ENCODE measurements at places on chromosomes 12 and 14. TPM values are rescaled to one million over a fixed set of nuclear protein-coding genes. Genes with fewer than 3 reads are reported as not detected.
A peak's percentile ranks its signal among the peaks of the same experiment; 100 is the strongest.

The OR6C3 gene
- not detected for total RNA-seq

The SLC7A8 gene
- 0.27 TPM for total RNA-seq

The IAPP gene
- not detected for total RNA-seq

The PTPN21 gene
- not detected for total RNA-seq

The TUNAR gene
- total RNA-seq: not detected

The PRPF39 gene
- 37.8 TPM for total RNA-seq

The PGF gene
- total RNA-seq: 0.12 TPM

DNA sequence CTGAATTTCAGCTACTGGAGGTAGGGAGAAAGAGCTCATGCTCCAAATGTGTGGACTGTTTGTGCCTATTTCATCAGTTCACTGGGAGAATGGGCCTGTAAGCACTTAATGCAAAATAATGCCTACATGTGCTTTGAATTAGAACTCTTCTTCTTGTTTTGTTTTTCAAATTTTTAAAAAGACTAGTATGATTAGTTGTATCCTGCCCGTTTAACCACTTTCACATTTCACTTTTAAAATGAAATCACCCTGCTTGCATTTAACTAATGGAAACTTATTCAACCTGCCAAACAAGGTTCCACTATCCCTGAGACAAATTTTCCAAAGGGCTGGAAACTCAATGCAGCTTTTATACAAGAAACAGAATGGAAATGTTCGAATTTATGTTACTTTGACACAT, 79.7 kb downstream of the SAMD4A start:
- H3K4me3 ChIP-seq: no peak overlapping the region
- no peak overlapping the region for H3K27ac ChIP-seq
- H3K27me3 ChIP-seq: peaks cover 22% of the 10 kb centered on the region
- DNase-seq: no peak

DNA sequence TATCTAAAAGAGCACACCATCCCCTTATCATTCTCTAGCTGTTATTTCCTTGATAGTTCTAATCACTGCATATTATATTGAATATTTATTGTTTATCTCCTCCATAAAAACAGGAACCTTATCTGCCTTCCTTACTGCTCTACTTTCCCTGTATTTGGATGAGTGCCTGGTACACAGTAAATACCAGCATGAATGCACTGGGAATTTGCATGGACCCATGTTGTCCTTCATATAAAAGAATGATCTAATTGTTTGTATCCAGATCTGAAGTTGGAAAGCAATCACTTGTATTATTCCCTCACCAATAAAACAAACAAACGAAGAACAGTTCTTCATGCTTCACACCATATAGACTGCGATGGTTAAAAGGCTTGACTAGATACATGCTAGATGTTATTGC, 15.3 kb upstream of the CNOT2 start:
- H3K4me1 ChIP-seq: no peaks in the 10 kb centered on the region
- no peak overlapping the region for H3K4me3 ChIP-seq
- H3K27me3 ChIP-seq: no peaks in the 10 kb centered on the region
- H3K36me3 ChIP-seq: no peaks in the 10 kb centered on the region
- DNase-seq: no peak
- no peak overlapping the region for H3K27ac ChIP-seq

DNA sequence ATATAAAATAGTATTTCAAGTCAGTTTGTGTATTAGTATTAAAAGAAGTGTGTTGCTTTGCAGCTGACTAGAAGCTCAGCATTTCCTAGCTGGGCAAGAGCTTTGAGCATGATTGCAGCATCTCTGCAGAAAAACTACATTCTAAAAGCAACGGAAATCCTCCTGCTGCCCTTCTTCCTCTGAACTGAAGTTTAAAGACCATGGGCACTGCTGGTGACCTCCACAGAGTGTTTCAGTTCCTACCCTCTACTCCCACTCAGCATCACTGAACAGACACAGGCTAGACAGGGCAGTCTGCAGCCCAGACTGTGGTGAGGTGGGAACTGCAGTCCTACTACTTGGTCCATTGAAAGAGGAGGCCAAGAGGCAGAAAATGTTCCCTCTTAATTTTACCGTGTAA, 59.0 kb downstream of the FAR2 start:
- no peak overlapping the region for H3K4me3 ChIP-seq
- no peaks in the 10 kb centered on the region for H3K27me3 ChIP-seq
- DNase-seq: no peak
- H3K4me1 ChIP-seq: no peaks in the 10 kb centered on the region
- no peak overlapping the region for H3K27ac ChIP-seq

DNA sequence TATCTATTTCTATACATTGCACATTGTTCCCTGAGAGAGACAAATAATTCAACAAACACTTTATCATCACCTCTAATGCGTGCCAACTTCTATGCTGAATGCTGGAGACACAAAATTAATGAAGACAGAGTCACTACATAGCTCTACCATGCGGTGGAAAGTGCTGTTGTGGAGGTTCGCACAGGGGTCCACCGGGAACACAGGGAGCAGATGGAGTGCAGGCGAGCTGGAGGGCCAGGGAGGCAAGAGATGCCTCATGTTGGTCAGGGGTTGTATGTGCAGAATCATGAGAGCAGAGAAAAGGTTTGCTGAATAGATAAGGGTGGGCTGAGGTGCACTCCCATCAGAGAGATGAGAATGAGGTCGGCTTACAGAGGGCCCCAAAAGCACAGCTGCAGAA, 25.2 kb downstream of the FAM234B start:
- DNase-seq: no peak
- peaks cover 6% of the 10 kb centered on the region for H3K36me3 ChIP-seq
- H3K27ac ChIP-seq: no peak overlapping the region
- H3K27me3 ChIP-seq: no peaks in the 10 kb centered on the region
- peaks cover 6% of the 10 kb centered on the region for H3K4me1 ChIP-seq

DNA sequence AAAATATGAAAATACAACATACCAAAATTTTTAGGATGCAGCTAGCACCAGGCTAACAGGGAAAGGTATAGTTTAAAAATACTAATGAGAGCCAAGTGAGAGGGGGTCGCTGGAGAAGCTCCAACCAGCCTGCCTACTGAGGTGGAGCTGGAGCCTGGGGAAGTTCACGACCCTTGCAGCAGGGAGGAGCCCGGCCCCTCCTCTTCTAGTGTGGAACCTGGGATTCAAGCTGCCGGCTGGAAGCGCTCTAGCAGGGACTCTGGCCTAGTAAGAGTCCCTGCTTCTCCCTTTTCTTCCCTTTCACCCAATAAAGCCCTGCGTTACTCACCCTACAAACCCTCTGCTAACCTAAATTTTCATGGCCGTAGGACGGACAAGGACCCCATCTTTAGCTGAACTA, 5.0 kb upstream of the KCNK13 start:
- peaks cover 71% of the 10 kb centered on the region for H3K27me3 ChIP-seq
- no peak overlapping the region for H3K4me3 ChIP-seq
- no peak overlapping the region for H3K27ac ChIP-seq
- H3K4me1 ChIP-seq: peaks cover 12% of the 10 kb centered on the region
- no peak for DNase-seq

- DNase-seq: peak; percentile 49
- peaks cover 7% of the 10 kb centered on the region for H3K36me3 ChIP-seq
- no peak overlapping the region for H3K4me3 ChIP-seq
- H3K27ac ChIP-seq: no peak overlapping the region
These were observed 25.7 kb downstream of the KLRK1 start for GRCh38 chr12:10363914-10364814.

GRCh38 chr12:14403293-14403692, 37.8 kb downstream of the ATF7IP start:
- no peak overlapping the region for H3K4me3 ChIP-seq
- no peak overlapping the region for H3K27ac ChIP-seq
- H3K27me3 ChIP-seq: no peaks in the 10 kb centered on the region
- H3K36me3 ChIP-seq: peaks cover 42% of the 10 kb centered on the region

GRCh38 chr12:22415342-22416309, 81.1 kb upstream of the ST8SIA1 start:
- H3K27me3 ChIP-seq: peaks cover 3% of the 10 kb centered on the region
- H3K36me3 ChIP-seq: no peaks in the 10 kb centered on the region

GRCh38 chr14:64324461-64324860, 30.3 kb upstream of the ESR2 start:
- no peak overlapping the region for H3K27ac ChIP-seq
- H3K27me3 ChIP-seq: peaks cover 33% of the 10 kb centered on the region
- H3K4me3 ChIP-seq: no peak overlapping the region
- no peaks in the 10 kb centered on the region for H3K4me1 ChIP-seq
- H3K36me3 ChIP-seq: no peaks in the 10 kb centered on the region

DNA sequence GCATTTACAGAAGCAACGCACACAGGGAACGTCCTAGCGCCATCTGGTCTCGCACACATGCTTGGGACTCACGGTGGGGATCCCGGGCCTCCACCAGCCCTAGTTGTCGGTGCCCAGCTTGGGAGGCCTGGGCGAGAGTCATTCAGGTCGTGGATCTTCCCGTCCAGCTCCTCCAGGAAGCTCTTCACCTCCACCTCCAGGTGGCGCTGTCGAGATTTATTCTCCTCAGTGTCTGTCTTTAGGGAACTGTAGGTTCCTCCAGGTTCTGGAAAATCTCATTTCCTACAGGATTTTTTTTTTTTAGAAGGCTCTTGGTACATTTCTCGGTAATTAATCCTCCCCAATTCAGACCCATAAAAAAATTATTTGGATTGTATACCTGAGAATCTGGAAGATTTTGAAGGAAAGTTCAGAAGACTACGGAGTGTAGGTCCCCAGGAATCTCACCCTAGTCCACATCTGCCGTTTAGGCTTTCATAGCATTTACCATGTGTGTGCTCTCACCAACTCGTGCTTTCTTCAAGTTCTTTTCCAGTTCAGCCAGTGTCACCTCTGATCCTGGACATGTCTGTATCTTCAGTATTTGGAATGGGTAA, 910.0 kb downstream of the TMEM121 start:
- peak; percentile 74 for DNase-seq
- no peaks in the 10 kb centered on the region for H3K36me3 ChIP-seq
- peaks cover 34% of the 10 kb centered on the region for H3K27me3 ChIP-seq
- no peak overlapping the region for H3K4me3 ChIP-seq

DNA sequence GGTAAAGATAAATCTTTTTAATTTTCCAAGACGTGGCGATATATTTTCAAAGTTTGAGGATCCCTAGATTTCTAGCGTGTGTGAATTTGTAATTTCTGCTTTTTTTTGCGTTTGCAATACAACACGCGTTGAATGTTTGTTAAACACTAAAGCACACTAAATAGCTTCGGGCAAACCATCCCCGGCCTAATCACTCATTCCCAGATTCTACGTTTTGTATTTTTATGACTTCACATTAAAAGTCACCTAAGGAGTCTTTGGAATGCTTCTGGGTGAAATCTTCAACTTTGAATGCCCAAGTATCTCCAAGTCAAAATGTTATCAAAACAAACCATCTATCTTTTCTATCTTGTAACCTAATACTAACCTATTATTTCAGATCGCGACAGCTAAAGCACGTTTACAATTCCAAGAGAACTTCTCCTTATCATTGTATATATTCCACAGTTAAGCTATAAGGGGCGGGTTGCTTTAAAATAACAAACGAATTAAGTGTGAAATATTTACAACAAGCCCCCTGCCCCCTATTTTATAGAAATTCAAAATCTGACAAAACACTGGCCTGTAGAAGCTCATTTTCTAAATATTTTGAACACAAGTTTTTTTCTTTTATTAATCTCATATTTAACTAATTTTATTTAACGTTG, 1.1 kb downstream of the ALX1 start:
- H3K36me3 ChIP-seq: no peaks in the 10 kb centered on the region
- no peak overlapping the region for H3K27ac ChIP-seq
- peaks cover 56% of the 10 kb centered on the region for H3K27me3 ChIP-seq
- no peak for DNase-seq
- peaks cover 9% of the 10 kb centered on the region for H3K4me1 ChIP-seq

DNA sequence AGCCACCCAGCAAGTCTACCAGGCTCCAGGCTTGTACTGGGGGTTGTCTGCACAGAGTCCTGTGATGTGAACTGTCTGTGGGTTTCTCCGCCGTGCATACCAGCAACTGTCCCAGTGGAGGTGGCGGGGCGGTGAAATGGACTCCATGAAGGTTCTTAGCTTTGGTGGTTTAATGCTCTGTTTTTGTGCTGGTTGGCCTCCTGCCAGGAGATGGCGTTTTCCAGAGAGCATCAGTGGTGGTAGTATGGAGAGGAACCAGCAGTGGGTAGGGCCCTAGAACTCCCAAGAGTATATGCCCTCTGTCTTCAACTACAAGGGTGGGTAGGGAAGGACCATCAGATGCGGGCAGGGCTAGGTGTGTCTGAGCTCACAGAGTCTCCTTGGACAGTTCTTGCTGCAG, 303.8 kb downstream of the TMEM121 start:
- H3K27me3 ChIP-seq: peaks cover 64% of the 10 kb centered on the region
- DNase-seq: no peak
- H3K4me3 ChIP-seq: no peak overlapping the region
- no peaks in the 10 kb centered on the region for H3K36me3 ChIP-seq
- no peak overlapping the region for H3K27ac ChIP-seq

- peak overlapping the region; percentile 85 for H3K4me3 ChIP-seq
- DNase-seq: peak; percentile 36
- H3K4me1 ChIP-seq: peaks cover 18% of the 10 kb centered on the region
These were observed 885 bp upstream of the PALS1 start for GRCh38 chr14:67240168-67240932.

- no peak for DNase-seq
- H3K27ac ChIP-seq: no peak overlapping the region
- no peaks in the 10 kb centered on the region for H3K4me1 ChIP-seq
- no peak overlapping the region for H3K4me3 ChIP-seq
These were observed 994.4 kb upstream of the SEL1L start for GRCh38 chr14:82528016-82528415.

DNA sequence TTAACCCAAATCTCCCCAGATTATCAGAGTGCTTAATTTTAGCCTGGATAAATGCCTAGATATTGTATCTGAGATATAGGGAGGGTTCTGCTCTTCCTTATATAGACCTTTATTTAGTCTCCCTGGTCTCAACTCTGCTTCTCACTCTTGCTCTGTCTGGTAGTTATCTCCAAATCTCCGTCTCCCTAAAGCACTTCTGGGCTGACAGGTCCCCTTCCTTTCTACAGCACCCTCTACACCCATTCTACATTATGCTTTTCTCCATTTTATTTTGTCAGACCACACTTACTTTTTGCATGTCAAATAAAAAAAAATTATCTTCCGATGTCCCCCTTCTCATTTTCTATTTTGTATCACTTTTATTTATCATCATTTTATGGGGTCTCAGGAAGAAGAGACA, 2.0 kb upstream of the ERC1 start:
- H3K36me3 ChIP-seq: no peaks in the 10 kb centered on the region
- H3K4me3 ChIP-seq: peak overlapping the region; percentile 41
- no peaks in the 10 kb centered on the region for H3K27me3 ChIP-seq
- DNase-seq: no peak

DNA sequence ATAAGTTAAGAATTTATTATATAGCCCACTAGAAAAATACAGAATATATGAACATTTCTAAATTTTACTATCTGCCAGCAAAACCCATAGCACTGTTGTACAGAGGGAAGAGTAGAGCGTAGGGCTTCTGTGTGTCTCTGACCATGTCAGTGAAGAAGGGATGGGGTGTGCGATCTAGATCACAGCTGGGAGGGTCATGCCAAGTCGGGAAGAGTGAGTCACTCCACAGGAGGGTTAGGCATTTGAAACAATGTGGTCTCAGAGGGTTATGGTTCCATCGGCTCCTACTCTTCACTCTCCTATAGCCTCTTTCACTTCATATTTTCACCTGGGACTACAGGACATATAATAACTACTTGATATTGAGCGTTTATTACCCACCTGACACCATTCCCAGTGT, 185.1 kb upstream of the DDHD1 start:
- no peaks in the 10 kb centered on the region for H3K27me3 ChIP-seq
- H3K27ac ChIP-seq: no peak overlapping the region
- no peak for DNase-seq
- H3K4me3 ChIP-seq: no peak overlapping the region
- no peaks in the 10 kb centered on the region for H3K4me1 ChIP-seq
- H3K36me3 ChIP-seq: no peaks in the 10 kb centered on the region

GRCh38 chr14:100146531-100147091, 12.8 kb downstream of the DEGS2 start:
- H3K4me3 ChIP-seq: no peak overlapping the region
- H3K36me3 ChIP-seq: peaks cover 18% of the 10 kb centered on the region
- DNase-seq: no peak
- H3K27me3 ChIP-seq: no peaks in the 10 kb centered on the region
- H3K27ac ChIP-seq: peak overlapping the region; percentile 64
